ENCODE measurements at places on chromosomes 3 and 15.

DNA sequence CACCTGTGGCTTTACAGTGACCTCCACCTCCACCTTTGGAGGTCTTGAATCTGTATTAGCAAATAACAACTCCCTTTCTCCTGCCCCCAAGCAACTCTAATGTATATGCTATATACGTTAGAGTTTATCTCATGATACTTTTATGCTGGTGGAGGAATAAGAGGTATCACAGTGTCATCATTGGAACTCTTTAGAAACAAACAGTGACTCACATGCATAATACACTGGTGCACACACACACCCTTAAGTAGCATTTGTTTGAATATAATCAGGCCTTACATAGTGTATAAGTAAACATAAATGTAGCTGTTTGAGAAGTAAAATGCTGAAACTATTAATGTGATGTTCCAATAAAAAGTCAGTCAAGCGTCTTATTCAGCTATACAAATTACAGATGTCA lies 280.2 kb upstream of the C2CD4B start:
- DNase-seq = no peak

- no peak for DNase-seq
Measured at GRCh38 chr3:180409883-180410282, 192.1 kb upstream of the TTC14 start.

- no peak for DNase-seq
Measured at GRCh38 chr3:66098436-66098835, 59.7 kb upstream of the MAGI1 start.

DNA sequence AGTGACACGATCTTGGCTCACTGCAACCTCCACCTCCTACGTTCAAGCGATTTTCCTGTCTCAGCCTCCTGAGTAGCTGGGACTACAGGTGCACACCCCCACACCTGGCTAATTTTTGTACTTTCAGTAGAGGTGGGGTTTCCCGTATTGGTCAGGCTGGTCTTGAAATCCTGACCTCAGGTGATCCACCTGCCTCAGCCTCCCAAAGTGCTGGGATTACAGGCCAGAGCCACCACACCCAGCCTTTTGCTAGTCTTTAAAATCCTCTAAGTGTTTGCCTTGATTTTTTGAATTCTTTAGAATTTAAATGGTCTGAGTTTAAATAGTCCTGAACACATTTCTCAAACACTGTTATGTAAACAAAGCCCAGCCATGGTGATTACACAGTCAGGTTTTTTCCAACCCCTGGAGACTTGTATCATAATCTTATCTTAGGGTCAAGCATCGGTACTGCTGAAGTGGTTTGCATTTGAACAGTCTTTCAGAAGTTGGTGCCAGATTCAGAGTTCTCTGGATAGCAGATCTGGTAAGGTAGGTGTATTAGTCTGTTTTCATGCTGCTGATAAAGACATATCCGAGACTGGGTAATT lies 28.2 kb upstream of the PIAS1 start:
- DNase-seq = no peak

GRCh38 chr15:25544076-25544475 lies 105.3 kb upstream of the UBE3A start:
- DNase-seq = no peak
